Fibroblast of mammary gland (primary cell): ENCODE measurements at places on chromosomes 6 and 20.

- no peak for DNase-seq
Observed at GRCh38 chr20:32329817-32330554, 28.1 kb upstream of the ASXL1 start.

- DNase-seq: no peak
Observed at GRCh38 chr6:8229915-8230756, 127.8 kb upstream of the EEF1E1 start.

- no peak for DNase-seq
Observed at GRCh38 chr6:17565399-17565798, 34.7 kb upstream of the FAM8A1 start.

DNA sequence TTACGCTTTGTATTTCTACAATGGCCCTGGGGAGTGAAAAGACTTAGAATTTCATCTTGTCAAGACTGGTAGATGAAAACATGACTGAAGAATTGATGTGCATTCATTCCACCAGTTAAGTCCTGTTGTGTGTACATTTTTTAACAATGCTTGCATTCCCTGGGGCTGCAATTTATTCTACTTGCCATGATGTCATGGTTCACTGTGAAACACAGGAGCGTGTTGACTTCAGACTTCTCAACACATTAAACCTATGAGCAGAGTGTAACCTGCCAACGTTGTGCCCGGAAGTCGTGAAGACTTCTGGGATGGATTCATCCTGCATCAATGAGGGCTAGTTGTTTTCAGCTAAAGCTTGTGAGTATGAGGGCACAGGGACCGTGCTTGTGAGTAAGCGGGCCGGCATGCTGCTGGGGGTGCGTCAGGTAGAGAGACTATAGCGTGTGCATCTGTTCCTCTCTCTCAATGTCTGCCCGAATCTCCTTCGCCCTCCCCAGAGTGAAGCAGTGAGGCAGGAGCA is 26.3 kb upstream of the RIMS4 start:
- no peak for DNase-seq

- DNase-seq: no peak
Observed at GRCh38 chr6:120951258-120951657, 383.0 kb downstream of the TBC1D32 start.

DNA sequence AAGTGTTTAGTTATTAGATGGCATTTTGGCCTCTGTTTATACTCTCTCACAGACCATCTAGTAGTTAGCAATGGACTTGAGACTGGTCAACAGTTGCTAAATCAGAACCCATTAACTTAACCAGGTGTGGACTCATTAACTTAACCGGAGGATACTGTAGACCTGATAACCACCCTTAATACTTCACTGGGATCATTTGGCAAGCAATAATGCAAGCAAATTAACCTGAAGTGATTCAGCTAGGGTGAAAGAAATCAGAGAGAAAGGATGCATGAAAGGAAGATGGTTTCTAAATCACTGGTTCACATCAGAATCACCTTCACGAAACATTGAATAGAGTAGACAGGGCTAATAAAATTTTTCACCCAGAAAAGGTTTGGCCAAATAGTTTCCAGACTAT is 73.3 kb downstream of the TMEM244 start:
- no peak for DNase-seq

- DNase-seq: peak; percentile 88
Observed at GRCh38 chr20:4014031-4014474, 1.3 kb downstream of the RNF24 start.

GRCh38 chr6:129206821-129207220 is 323.9 kb downstream of the LAMA2 start:
- DNase-seq: no peak

DNA sequence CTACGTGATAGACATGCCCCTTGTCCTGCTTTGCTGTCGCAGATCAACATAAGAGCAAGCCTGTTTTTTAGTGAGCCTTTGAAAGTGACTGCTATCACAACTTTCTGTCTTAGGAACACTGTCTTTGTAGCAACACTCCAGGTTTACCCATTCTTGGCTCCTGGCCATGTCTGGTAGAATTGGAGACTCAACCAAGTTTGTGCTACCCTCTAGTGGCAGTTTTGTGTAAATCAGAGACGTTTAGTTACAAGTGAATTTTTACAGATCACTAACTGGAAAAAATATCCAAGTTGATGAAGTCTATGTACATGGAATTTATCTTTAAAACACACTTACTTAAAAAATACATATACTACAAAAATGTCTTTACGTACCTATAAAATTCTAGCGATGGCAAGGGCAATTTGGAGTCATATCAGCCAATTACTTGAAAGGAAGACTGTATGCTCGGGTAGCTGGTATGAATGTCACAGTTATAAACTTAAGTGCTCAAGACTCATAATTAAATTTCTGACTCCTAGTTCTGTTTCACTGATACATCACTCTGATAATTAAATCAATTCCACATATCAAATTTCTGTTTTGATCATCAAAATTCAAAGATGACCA is 101.4 kb downstream of the ADGB start:
- peak; percentile 87 for DNase-seq

DNA sequence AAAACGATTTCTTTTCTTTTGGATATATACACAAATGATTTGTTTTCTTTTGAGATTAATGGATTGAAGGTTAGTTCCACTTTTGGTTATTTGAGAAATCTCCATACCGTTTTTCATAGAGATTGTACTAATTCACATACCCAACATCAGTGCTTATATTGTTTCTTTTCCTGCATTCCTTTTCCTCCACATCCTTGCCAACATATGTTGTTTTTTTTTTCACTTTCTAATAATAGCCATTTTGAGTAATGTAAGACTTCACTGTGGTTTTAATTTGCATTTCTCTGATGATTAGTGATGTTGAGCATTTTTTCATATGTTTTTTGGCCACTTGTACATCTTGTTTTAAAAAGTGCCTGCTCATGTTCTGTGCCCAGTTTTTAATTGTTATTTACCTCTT is 846.4 kb upstream of the EYS start:
- no peak for DNase-seq

DNA sequence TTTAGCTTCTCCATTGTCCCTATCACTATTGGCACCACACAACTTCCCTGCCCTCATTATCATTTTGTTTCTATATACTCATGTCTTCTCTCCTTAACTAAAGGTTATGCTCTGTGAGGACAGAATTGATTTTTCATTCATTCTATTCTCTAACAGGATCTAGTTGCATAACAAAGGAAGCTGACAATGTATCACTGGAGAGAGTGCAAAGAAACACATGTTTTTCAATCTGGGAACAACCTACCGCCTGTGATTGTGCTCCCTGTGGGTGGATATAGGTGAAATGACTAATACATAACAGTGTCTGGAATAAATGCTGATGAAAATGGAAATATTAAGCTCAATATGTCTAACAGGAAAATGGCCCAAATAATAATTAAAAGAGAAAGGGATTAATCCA is 56.6 kb downstream of the COL12A1 start:
- peak; percentile 84 for DNase-seq
